ENCODE measurements at places on chromosomes 7 and 10. TPM values are rescaled to one million over a fixed set of nuclear protein-coding genes. Genes with fewer than 3 reads are reported as not detected.
A peak's percentile ranks its signal among the peaks of the same experiment; 100 is the strongest.

PMPCB gene
- 28.7 TPM for total RNA-seq

DNA sequence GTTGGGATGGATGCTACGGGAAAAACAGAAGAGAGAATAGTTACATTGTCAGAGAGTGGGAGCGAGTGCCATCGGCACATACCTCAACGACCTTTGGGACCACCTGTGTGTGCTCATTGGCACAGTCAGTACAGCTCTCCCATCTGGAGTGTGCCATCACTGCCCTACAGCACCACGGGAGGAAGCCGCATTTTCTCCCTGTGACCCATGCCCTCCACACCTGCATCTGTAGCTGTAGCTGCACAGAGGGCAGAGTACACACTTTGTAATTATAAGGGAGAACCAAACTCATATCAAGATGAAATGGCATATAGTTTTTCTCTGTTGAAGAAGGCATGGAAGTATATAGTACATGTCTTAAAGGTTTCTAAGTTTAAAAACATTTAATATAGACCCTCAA lies 207.4 kb downstream of the LHFPL3 start:
- no peaks in the 10 kb centered on the region for H3K36me3 ChIP-seq
- H3K27me3 ChIP-seq, result no peaks in the 10 kb centered on the region
- no peak overlapping the region for H3K4me3 ChIP-seq
- no peak for DNase-seq
- no peak overlapping the region for H3K27ac ChIP-seq

SSBP1 gene
- total RNA-seq, result 74.4 TPM

TYSND1 gene
- total RNA-seq, result 15.7 TPM

NPC1L1 gene
- 0.49 TPM for total RNA-seq

OR2A42 gene
- total RNA-seq, result not detected

GRCh38 chr10:47058032-47058702 lies 146.9 kb downstream of the PTPN20 start:
- peak; percentile 61 for DNase-seq
- no peak overlapping the region for H3K27ac ChIP-seq
- no peaks in the 10 kb centered on the region for H3K36me3 ChIP-seq
- no peaks in the 10 kb centered on the region for H3K27me3 ChIP-seq
- peaks cover 4% of the 10 kb centered on the region for H3K4me1 ChIP-seq

GRCh38 chr7:114488696-114489095 lies 74.1 kb downstream of the FOXP2 start:
- no peak overlapping the region for H3K27ac ChIP-seq
- no peak overlapping the region for H3K4me3 ChIP-seq
- no peaks in the 10 kb centered on the region for H3K4me1 ChIP-seq
- no peak for DNase-seq
- no peaks in the 10 kb centered on the region for H3K36me3 ChIP-seq

DENND2A gene
- total RNA-seq, result 17.4 TPM

CTBP2 gene
- total RNA-seq, result 74.4 TPM

PKD2L1 gene
- not detected for total RNA-seq

- peak; percentile 82 for DNase-seq
- H3K4me1 ChIP-seq, result peaks cover 6% of the 10 kb centered on the region
- no peak overlapping the region for H3K27ac ChIP-seq
- H3K36me3 ChIP-seq, result no peaks in the 10 kb centered on the region
Observed at GRCh38 chr7:131689662-131690234, 133.3 kb upstream of the PODXL start.

- no peaks in the 10 kb centered on the region for H3K36me3 ChIP-seq
- no peaks in the 10 kb centered on the region for H3K27me3 ChIP-seq
- H3K27ac ChIP-seq, result no peak overlapping the region
- DNase-seq, result peak; percentile 77
- no peak overlapping the region for H3K4me3 ChIP-seq
- no peaks in the 10 kb centered on the region for H3K4me1 ChIP-seq
Observed at GRCh38 chr7:128443831-128444600, 11.7 kb upstream of the HILPDA start.

- H3K4me3 ChIP-seq, result peak overlapping the region; percentile 35
- H3K36me3 ChIP-seq, result no peaks in the 10 kb centered on the region
- H3K4me1 ChIP-seq, result peaks cover 5% of the 10 kb centered on the region
- DNase-seq, result no peak
Observed at GRCh38 chr10:30583778-30584415, 45.7 kb downstream of the LYZL2 start.

- no peaks in the 10 kb centered on the region for H3K27me3 ChIP-seq
- no peaks in the 10 kb centered on the region for H3K36me3 ChIP-seq
- no peaks in the 10 kb centered on the region for H3K4me1 ChIP-seq
- H3K27ac ChIP-seq, result no peak overlapping the region
Observed at GRCh38 chr7:96589038-96589437, 120.6 kb downstream of the SEM1 start.

- no peaks in the 10 kb centered on the region for H3K27me3 ChIP-seq
- H3K4me1 ChIP-seq, result no peaks in the 10 kb centered on the region
- no peak overlapping the region for H3K27ac ChIP-seq
- H3K4me3 ChIP-seq, result no peak overlapping the region
Observed at GRCh38 chr10:14111208-14111607, 219.5 kb downstream of the FRMD4A start.

- no peaks in the 10 kb centered on the region for H3K27me3 ChIP-seq
- no peaks in the 10 kb centered on the region for H3K36me3 ChIP-seq
- peaks cover 12% of the 10 kb centered on the region for H3K4me1 ChIP-seq
- no peak for DNase-seq
Observed at GRCh38 chr10:19908991-19909696, 92.9 kb downstream of the PLXDC2 start.

DNA sequence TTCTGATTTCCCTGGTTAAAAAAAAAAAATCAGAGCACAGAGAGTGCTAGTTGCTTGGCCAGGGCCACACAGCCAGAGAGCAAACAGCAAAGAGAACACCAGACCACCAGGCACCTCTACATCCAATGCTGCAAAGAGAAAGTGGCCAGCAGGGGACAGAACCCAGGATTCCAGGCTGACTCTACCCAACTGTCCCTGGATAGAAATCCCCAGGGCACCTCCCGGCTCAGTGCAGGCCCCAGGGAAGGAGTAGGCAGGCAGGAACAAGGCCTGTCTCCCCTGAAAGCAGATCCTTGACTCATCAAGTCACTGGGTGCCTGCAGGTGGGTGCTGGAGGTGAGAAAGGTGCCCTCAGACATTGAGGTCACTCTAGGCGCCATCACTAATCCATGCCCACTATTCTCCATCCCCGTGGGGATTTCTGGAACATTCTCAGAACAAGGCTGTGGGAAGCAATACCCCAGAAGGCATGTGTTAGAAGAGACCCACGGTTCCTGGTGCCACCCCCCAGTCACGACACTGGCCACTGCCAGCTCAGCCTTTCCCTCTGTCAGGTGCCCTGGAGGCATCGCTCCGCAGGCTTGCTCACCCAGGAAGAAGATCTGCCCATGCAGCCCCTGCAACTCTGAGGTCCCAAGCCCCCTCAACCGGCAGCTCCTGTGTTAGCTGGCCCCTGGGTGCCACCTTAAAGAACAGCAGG lies 154.8 kb downstream of the GRID1 start:
- no peak for DNase-seq
- no peaks in the 10 kb centered on the region for H3K36me3 ChIP-seq
- no peak overlapping the region for H3K4me3 ChIP-seq
- H3K27me3 ChIP-seq, result no peaks in the 10 kb centered on the region

GRCh38 chr7:94182066-94182465 lies 177.9 kb upstream of the BET1 start:
- no peaks in the 10 kb centered on the region for H3K36me3 ChIP-seq
- no peaks in the 10 kb centered on the region for H3K4me1 ChIP-seq
- H3K27ac ChIP-seq, result no peak overlapping the region
- no peak overlapping the region for H3K4me3 ChIP-seq

GRCh38 chr7:21566094-21566493 lies 23.3 kb downstream of the DNAH11 start:
- H3K27ac ChIP-seq, result no peak overlapping the region
- no peak for DNase-seq
- no peak overlapping the region for H3K4me3 ChIP-seq

MALRD1 gene
- 2.0 TPM for total RNA-seq

GRCh38 chr10:33484787-33485186 lies 150.3 kb upstream of the NRP1 start:
- H3K36me3 ChIP-seq, result no peaks in the 10 kb centered on the region
- no peak overlapping the region for H3K4me3 ChIP-seq
- H3K27me3 ChIP-seq, result no peaks in the 10 kb centered on the region
- peaks cover 3% of the 10 kb centered on the region for H3K4me1 ChIP-seq

DNA sequence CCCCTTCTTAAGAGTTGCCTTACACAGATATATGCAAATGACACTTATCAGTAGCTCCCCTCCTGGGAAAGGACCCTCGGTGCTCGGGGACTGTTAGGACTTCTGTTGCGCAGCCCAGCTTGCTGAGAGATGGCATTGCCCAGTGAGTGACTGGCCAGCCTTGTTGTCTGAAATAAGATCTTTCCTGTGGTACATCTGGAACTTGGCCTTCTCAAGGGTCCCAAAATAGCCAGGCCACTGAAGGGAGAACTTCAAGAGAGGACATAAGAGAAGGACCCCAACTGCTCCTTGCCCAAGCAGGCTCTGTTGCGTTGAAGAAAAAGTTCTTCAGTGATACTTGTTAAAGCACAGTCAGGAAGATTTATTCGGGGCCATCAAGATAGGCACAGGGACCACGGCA lies 17.3 kb downstream of the BAG3 start:
- H3K27ac ChIP-seq, result peak overlapping the region; percentile 54
- H3K4me1 ChIP-seq, result peaks cover 71% of the 10 kb centered on the region
- H3K36me3 ChIP-seq, result peaks cover 38% of the 10 kb centered on the region
- DNase-seq, result no peak

Data from vagina (tissue), 2 donors.